ENCODE measurements at places on chromosomes 4 and X.

- no peak for DNase-seq
These were observed 5.3 kb downstream of the CRMP1 start for GRCh38 chr4:5887361-5888221.

DNA sequence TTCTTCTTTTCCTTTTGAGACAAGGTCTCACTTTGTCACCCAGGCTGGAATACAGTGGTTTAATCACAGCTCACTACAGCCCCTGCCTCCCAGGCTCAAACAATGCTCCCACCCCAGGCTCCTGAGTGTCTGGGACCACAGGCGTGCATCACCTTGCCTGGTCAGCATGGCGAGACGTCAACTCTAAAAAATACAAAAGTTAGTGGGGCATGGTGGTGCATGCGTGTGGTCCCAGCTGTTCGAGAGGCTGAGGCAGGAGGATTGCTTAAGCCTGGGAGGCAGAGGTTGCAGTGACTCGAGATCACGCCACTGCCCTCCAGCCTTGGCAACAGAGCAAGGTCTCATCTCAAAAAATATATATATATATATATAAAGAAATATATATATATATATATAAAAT, 242.4 kb downstream of the SHOX start:
- DNase-seq = no peak

GRCh38 chr4:88985088-88985773, 71.8 kb downstream of the FAM13A start:
- DNase-seq = no peak

DNA sequence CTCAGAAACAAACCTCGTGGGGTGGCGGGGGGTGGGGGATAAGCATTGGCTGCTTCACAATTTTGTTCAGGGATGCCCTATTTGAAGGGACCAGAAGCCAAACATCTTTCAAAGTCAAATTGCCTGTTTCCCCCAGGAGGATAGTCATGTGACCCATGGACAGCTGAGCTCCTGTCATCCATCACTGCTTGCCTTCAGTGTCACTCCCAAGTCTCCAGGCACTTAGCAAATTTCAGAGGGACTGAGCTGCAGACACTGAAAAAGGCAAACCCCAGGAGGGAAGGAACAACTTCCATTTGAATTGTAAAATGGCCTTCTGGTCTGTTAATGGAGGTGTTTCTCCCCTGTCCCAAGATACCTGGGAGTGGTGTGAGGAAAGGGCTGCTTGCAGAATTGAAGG, 73.4 kb downstream of the FRMPD3 start:
- no peak for DNase-seq

DNA sequence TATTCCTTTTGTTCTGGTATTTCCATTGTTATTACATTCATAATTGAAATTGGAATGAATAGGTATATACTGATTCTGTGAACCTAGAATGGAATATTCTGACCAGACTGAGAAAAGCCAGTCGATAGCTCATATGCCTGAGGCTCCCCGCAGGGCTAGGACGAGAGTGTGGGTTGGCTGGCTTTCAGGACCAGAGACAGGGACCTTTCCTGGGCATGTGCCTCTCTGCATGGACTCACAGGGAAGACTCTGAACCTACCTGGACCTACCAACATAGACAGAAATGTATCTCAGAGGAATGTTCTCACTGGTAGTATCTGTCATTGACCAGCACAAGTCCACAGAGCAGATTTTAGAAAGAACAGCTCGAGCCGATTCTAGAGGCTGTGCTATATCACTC, 214.6 kb downstream of the FRMPD4 start:
- no peak for DNase-seq

DNA sequence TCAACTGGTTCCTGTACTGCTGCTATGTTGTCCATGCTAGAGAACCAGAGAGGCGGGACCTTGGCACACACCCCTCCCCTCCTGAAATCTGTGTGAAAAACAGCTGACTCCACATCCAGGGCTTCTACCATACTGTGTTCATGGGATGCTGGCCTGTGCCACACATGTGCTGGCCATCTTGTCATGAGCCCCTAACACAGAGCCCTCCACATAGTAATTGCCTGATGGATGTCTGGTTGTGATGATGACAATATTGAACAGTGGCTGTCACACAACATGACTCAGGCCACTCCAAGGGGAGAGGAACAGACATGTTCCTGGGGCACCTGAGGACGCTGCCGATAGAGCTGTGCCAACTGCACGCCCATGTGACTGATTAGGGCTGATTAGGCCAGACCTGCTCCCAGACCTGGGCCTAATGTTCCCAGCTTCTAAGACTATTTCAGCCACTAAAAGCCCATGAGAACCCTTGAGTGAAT, 13.1 kb downstream of the SLC25A5 start:
- no peak for DNase-seq

- DNase-seq = no peak
These were observed 176.7 kb downstream of the SLC39A8 start for GRCh38 chr4:102168580-102168979.

DNA sequence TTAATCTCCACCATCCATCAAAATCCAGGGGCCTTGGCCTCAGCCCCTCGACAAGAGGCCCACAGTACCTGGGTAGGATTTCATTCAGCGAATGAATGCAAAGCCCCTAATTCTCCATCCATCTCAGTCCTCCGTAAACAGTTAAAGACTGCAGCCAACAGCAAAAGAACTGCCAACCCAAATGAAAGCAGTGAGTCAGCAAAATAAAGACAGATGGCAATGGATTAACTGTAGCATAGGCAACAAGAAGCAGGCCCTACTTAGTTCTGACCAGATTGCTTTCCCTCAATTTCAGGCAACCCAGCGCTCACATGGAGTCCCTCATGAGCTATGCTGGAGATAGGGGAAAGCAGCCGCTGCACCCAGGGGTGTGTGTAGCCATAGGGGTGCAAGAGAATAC, 21.4 kb downstream of the PLAC1 start:
- no peak for DNase-seq

- no peak for DNase-seq
These were observed 348.5 kb downstream of the OPHN1 start for GRCh38 chrX:68084765-68085164.

GRCh38 chrX:130081421-130082045, 28.8 kb downstream of the ELF4 start:
- DNase-seq = no peak

DNA sequence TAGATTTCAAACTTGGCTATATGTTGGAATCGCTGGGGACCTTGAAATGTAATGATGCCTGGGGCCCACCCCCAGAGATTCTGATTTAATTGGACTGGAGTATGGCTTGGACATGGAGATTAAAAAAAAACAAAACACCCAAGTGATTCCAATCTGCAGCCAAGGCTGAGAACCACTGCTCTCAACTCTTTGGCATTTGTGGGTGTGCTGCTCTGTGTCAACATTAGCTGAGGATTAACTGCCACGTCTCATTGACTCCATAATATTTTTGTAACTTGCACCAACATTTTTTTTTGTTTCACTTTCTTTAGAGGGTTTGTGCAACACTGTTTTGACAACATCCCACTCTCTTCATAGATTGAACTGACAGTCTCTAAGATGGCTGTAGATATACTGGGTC, 41.1 kb upstream of the PDK3 start:
- no peak for DNase-seq

GRCh38 chrX:136541294-136541693, 9.3 kb downstream of the VGLL1 start:
- no peak for DNase-seq

- DNase-seq = no peak
These were observed 17.8 kb downstream of the ZNF81 start for GRCh38 chrX:47854474-47854873.

GRCh38 chr4:72207196-72207595, 175.4 kb downstream of the NPFFR2 start:
- no peak for DNase-seq

DNA sequence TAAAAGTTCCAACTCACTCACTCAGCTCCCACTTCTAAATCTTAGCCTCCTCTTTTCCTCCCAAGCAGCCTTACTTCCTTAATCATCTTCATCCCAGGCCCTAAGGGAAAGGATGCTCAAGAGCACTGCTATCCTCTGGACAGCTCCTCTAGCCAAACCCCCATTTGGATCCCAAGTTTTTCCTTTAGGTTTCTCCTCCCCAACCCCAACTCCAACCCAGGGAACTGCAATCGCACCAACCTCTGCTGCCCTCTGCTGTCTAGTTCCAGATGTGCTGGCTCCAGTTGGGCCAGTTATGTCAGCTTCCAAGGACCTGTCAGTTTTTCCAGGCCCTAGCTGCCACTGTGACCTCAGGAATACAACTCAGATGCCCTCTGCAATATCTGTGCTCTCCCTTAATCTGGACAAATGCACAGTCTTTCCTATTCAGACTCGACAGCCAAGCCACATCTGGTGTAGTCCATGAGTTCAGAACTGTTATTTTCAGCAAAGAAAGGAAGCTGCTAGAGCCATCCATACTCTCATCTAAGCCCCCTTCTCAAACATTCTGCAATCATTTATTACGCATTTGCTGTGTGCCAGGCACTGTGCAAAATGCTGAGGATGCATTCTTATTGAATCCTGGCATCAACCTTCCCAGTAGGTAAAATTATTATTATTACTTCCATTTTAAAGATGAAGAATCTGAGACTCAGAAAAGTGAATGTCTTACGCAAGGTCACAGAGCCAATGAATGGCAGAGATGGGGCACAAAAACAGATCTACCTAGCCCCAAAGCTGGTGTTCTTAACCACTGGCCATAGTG, 12.3 kb upstream of the XPNPEP2 start:
- no peak for DNase-seq
